ENCODE measurements at places on chromosomes 2 and 18.

DNA sequence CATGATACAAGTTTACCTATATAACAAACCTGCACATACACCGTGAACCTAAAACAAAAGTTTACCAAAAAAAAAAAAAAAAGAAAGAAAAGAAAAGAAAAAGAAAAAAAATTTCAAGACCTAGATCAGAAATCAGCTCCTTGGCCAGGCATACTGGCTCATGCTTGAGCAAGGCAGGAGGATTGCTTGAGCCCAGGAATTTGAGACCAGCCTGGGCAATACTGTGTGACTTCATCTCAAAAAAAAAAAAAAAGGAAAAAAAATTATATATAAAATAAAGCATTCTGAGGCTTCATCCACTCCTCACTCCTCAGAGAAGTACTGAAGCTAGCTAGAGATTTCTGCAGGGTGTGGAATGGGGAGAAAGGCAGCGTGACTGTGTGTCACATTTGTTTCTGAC lies 11.8 kb upstream of the PROC start:
- no peak for DNase-seq

- DNase-seq, result no peak
Observed at GRCh38 chr2:237723602-237724001, 75.0 kb upstream of the RBM44 start.

- DNase-seq, result no peak
Observed at GRCh38 chr18:45611943-45612342, 3.3 kb upstream of the SLC14A2 start.

DNA sequence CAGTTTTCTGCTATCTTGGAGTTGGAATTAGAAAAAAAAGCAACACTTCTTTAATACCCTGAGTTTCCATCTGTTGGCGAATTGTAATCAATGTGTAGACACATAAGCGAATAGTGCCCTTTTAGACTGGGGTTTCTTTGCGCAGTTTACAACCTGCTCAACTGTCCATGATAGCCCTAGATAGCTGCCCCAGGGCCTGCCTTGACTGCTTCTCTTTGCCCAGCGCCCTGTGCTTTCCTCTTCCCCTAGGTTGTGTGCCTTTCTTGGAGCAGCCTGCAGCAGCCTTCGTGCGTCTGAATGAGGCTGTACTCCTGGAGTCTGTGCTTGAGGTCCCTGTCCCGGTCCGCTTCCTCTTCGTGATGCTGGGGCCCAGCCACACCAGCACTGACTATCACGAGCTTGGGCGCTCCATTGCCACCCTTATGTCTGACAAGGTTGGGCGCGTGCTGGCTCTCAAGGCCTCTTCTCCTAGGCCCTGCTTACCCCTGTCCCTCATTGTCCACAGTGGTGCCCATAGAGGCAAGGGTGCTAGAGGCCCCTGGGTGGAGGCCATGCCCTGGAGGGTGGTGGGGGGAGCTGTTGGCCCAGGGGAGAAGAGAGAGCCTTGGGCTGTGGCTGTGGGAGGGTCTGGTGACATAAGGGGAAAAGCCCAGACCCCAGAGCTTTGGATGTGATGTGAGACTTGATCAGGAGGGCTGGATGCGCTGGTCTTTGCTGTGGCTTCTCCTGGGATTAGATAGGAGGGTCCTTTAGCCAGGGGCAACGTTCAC lies 6.9 kb downstream of the SLC4A3 start:
- no peak for DNase-seq

DNA sequence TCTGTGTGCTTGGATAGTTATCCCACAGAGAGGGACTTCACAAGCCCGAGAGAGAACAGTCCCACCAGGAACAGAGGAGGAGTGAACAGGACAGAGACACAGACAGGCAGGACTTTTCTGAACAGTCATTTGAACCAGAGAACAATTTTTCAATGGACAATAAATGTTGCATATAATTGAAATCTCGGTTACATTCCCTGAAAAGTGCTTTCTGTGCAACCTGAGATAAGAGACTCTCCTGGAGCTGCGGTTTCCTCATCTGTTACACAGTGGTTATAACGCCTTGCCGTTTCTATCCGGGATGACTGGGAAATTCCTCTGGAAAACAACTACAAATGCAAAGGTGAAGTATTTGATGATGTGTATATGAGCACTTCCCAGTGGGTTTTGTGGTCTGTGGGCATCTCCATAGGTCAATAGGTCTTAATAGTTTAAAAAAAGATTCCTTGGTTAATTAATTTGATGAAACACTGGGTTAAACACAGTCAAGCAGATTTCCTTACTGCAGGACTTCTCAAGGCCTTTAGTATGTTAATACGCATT lies 87.2 kb upstream of the HPCAL1 start:
- DNase-seq, result no peak

- no peak for DNase-seq
Observed at GRCh38 chr2:120599072-120599471, 136.6 kb upstream of the GLI2 start.

Measured in Ammon's horn (tissue), 1 donor.